ENCODE measurements at places on chromosomes 2 and 18. TPM values are rescaled to one million over a fixed set of nuclear protein-coding genes. Genes with fewer than 3 reads are reported as not detected.

GRCh38 chr2:177593402-177593801 is 200.8 kb downstream of the AGPS start:
- H3K36me3 ChIP-seq = no peaks in the 10 kb centered on the region
- H3K4me1 ChIP-seq = no peaks in the 10 kb centered on the region
- H3K27me3 ChIP-seq = no peaks in the 10 kb centered on the region
- H3K27ac ChIP-seq = no peak overlapping the region
- no peak overlapping the region for H3K4me3 ChIP-seq

GRCh38 chr2:28583899-28584553 is 88.2 kb downstream of the PLB1 start:
- H3K4me3 ChIP-seq = peak overlapping the region; percentile 46
- DNase-seq = peak; percentile 97
- H3K36me3 ChIP-seq = no peaks in the 10 kb centered on the region
- H3K27ac ChIP-seq = peak overlapping the region; percentile 96

ST8SIA5 gene
- total RNA-seq = 0.04 TPM

GRCh38 chr2:237440819-237441281 is 26.9 kb upstream of the COL6A3 start:
- no peak for DNase-seq
- no peak overlapping the region for H3K27ac ChIP-seq
- peaks cover 22% of the 10 kb centered on the region for H3K4me1 ChIP-seq
- H3K27me3 ChIP-seq = no peaks in the 10 kb centered on the region
- no peak overlapping the region for H3K4me3 ChIP-seq
- H3K36me3 ChIP-seq = no peaks in the 10 kb centered on the region

IL1F10 gene
- total RNA-seq = not detected

DHRS9 gene
- total RNA-seq = 0.22 TPM

- H3K27me3 ChIP-seq = no peaks in the 10 kb centered on the region
- no peak for DNase-seq
- no peak overlapping the region for H3K27ac ChIP-seq
- H3K4me3 ChIP-seq = no peak overlapping the region
Measured at GRCh38 chr18:41765460-41765859, 189.6 kb upstream of the PIK3C3 start.

DNA sequence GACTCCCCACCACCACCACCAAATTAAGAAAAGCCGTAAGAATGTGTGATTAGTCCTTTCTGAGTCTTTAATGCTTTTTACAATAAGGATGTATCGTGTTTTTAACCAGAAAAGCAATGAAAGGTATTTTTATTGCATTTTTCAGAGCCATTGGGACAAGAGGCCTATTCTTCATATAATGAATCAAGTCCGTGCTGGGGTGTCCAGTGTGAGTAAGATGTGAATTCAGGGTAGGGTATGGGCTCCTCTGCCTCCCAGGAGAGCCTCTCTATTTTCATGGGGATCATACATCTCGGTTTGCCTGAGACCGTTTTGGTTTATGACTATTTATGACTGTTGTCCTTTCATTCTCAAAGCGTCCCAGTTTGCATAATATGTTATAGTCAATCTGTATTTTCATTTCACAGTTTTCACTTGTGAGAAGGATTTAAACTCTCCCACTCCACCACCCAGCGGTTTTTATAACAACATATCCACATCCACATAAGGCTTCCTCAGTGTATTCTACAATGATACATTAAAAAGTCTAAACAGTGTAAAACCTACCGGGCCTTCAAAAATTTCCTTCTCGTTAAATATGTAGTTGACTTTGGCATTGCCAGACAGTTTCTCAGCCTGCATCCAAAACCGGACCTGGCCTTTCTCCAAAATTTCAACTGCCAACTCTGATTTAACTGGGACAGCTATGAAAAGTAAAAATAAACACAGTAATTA is 80.8 kb upstream of the LPIN2 start:
- no peak overlapping the region for H3K4me3 ChIP-seq
- no peaks in the 10 kb centered on the region for H3K36me3 ChIP-seq
- H3K27ac ChIP-seq = peak overlapping the region; percentile 13

- no peaks in the 10 kb centered on the region for H3K36me3 ChIP-seq
- peak overlapping the region; percentile 52 for H3K27ac ChIP-seq
- DNase-seq = peak; percentile 21
- peak overlapping the region; percentile 96 for H3K4me3 ChIP-seq
- H3K27me3 ChIP-seq = no peaks in the 10 kb centered on the region
- peaks cover 15% of the 10 kb centered on the region for H3K4me1 ChIP-seq
Measured at GRCh38 chr2:53786352-53786704, 425 bp downstream of the ASB3 start.

TUBB8B gene
- total RNA-seq = not detected

FIGN gene
- 1.5 TPM for total RNA-seq

DNA sequence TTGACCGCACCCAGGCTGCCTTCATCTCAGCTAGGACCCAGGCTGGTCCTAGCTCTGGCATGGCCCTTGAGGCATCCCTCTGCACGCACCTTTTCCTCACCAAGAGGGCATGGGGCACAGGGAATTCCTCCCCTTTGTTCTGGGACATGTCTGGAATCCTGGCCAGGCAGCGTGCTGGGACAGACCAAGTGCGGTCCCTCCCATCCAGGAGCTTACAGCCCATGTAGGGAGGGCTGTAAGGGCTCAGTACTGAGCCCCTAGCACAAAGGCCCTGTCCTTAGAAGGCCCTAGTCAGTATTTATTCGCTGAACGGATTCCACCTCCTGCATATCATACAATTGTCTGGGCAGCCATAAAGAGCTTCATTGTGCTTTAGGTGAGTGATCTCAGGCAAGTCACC is 3.0 kb downstream of the TMEM37 start:
- no peak overlapping the region for H3K4me3 ChIP-seq
- no peak overlapping the region for H3K27ac ChIP-seq
- DNase-seq = no peak
- H3K27me3 ChIP-seq = peaks cover 14% of the 10 kb centered on the region
- H3K36me3 ChIP-seq = no peaks in the 10 kb centered on the region

DNA sequence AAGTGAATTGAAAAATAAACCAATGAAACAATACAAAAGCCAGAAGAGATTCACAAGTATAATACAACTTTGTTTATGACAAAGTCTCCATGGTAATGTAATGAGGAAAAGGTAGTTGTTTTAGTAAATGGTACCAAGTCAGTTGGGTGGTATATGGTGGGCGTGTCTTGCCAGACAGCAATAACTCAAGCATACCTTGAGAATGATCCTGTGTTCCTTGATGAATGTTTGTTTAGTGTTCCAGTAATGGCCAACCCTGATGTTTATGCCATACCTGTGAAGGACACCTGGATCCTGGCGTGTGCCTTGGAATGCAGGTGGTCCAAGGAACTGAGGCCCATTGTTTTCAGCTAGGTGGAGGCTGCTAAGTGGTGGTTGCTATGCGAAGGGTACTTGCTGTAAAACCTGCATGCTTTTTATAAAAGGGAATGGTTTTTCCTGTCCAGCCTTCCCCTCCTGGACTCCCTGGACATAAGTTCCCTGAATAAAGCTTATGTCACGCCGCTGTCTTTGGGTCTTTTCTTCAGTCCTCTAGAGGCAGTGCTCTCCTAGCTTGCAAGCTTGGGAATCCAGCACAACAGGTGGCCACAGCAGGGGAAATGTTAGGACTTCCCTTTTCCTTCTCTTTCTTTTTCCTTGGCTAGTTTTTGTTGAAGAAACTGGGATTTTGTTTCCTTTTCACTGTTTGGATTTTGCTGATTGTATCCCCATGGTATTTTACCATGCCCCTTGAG is 54.7 kb downstream of the MTA3 start:
- DNase-seq = no peak
- no peak overlapping the region for H3K27ac ChIP-seq
- no peaks in the 10 kb centered on the region for H3K27me3 ChIP-seq
- H3K4me1 ChIP-seq = peaks cover 4% of the 10 kb centered on the region

LAMA1 gene
- total RNA-seq = not detected

DNA sequence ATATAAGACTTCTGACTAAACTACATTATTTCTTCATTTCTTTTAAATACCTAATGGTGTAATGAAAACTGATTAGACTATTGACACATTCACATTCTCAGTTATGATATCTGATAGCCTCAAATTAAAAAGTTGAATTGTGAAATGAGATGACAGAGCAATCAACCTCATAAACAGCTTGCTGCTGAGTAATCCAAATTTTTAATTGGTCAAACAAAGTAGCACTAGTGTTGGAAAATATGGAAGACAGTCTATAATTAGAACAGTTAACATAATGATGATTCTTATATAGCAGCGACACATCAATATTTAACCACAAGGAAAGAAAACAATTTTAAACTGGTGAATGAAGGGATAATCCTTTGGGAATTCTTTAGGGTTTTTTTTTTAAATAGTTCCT is 91.9 kb upstream of the LRP1B start:
- no peaks in the 10 kb centered on the region for H3K27me3 ChIP-seq
- H3K27ac ChIP-seq = no peak overlapping the region
- no peaks in the 10 kb centered on the region for H3K4me1 ChIP-seq
- no peaks in the 10 kb centered on the region for H3K36me3 ChIP-seq

SYT4 gene
- not detected for total RNA-seq

DNA sequence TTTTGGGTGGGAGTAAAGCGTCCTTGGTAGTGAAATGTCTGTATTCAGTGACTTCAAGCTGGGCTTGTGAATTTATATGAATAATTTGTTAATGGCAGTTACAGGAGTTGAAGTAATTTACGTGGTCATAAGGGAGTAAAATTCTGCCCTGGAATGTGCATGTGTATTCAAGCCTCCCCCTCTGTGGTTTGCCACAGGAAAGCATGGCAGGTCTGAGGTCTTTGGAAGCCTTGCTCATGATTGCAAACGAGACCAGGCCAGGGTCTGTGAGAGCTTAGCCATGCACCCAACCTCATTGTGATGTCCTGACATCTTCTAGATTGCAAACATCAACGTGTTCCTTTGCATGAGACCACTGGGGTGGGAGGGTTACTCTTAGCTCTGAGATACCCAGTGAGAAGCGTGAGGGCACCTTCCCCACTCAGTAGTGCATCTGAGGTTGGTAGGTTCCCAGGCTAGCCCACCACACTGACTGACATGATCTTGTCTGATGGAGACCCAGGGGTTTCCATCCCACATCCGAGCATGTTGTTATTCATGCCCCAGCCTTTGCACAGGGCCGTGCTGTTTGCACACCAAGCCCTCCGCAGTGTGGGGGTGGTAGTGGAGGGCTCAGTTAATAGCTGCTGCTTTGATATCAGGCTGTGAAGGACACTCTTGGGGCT is 216.5 kb downstream of the KLHL29 start:
- no peaks in the 10 kb centered on the region for H3K4me1 ChIP-seq
- DNase-seq = no peak
- no peak overlapping the region for H3K4me3 ChIP-seq
- no peaks in the 10 kb centered on the region for H3K36me3 ChIP-seq
- H3K27ac ChIP-seq = no peak overlapping the region

SP140L gene
- 2.8 TPM for total RNA-seq

DNA sequence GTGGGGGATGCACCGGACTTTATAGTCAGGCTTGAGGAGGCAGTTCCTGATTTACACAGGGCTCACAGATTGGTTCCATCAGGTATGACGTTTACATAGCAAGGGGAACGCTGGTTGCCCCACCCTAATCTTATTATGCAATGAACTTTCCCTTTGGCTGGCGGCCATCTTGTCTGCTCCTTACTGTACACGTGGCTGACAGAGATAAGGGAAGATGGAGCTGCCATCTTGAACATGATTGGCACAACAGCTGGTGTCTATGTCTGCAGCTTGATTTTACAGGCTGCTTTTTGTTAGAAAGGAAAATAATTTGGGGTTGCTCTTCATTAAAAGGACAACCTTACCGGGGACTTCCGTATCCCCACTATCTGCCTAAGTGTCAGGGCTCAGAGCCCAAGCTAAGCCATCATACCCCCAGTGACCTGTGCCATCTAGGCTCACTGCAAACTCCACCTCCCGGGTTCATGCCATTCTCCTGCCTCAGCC is 33.5 kb upstream of the ATG16L1 start:
- no peak overlapping the region for H3K27ac ChIP-seq
- no peaks in the 10 kb centered on the region for H3K27me3 ChIP-seq
- no peak for DNase-seq
- no peak overlapping the region for H3K4me3 ChIP-seq

DNA sequence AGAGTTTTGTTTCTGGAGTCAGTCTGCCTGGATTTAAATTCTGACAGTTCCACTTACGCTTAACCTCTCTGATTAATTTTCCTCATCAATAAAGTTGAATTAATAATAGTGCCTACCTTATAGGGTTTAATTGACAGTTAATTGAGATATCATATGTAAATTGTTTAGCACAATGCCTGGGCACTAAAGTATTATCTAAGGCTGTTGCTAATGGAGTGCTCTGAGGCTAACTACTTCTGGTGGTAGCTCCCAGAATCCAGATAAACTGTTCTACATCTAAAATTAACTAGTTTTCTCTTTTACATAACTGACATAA is 185.6 kb upstream of the STON1 start:
- peak overlapping the region; percentile 84 for H3K27ac ChIP-seq
- peak overlapping the region; percentile 55 for H3K4me3 ChIP-seq
- peaks cover 33% of the 10 kb centered on the region for H3K4me1 ChIP-seq
- H3K36me3 ChIP-seq = peaks cover 27% of the 10 kb centered on the region
- DNase-seq = no peak
- H3K27me3 ChIP-seq = no peaks in the 10 kb centered on the region

GRCh38 chr2:238553159-238553558 is 126.4 kb downstream of the ASB1 start:
- DNase-seq = no peak
- H3K27me3 ChIP-seq = no peaks in the 10 kb centered on the region
- no peaks in the 10 kb centered on the region for H3K36me3 ChIP-seq
- H3K4me1 ChIP-seq = no peaks in the 10 kb centered on the region
- no peak overlapping the region for H3K4me3 ChIP-seq

SLC9A4 gene
- total RNA-seq = 0.04 TPM

AP1S3 gene
- total RNA-seq = 34.3 TPM

GRCh38 chr2:21910832-21911507 is 787.2 kb downstream of the TDRD15 start:
- H3K36me3 ChIP-seq = no peaks in the 10 kb centered on the region
- no peak overlapping the region for H3K27ac ChIP-seq
- no peak for DNase-seq
- H3K4me1 ChIP-seq = no peaks in the 10 kb centered on the region

DNA sequence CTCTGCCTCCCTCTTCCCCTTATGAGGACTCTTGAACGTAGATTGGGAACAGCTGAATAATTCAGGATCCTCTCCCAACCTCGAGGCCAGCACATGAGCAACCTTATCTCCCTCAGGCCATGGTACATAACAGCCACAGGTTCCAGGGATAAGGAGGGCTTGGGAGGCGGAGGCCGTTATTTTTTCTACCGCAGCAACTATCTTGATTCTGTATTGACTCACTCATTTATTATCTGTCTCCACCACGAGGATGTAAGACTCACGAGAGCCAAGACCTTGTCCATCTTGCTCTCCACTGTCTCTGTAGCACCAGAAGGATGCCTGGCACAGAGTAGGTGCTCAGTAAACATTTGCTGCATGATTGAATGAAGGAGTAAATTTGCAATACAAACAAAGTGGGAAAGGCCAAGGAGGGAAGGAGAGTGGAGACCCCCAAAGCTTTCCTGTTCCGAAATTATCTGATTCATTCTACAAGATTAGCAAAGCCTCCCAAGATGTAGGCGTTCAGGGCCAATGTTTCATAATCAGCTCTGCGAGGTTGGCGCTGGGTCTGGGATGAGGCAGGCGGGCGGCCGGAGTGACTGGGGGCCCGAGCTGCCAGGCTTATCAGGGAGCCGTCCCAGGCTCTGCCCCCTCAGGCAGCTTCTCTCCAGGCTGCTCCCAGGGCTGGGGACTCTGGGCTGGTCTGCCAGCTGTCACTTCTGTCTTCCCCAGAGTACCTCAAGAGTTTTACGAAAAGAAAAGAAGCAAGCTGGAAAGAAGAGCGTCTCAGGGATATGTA is 31.6 kb downstream of the INPP5D start:
- no peaks in the 10 kb centered on the region for H3K36me3 ChIP-seq
- H3K4me1 ChIP-seq = peaks cover 3% of the 10 kb centered on the region
- H3K27ac ChIP-seq = no peak overlapping the region
- H3K27me3 ChIP-seq = no peaks in the 10 kb centered on the region
- H3K4me3 ChIP-seq = no peak overlapping the region
- no peak for DNase-seq

FOXD4L1 gene
- 0.33 TPM for total RNA-seq
